ENCODE measurements at places on chromosomes 5 and 9. TPM values are rescaled to one million over a fixed set of nuclear protein-coding genes. Genes with fewer than 3 reads are reported as not detected.

Gene KCNV2
- total RNA-seq, result not detected

Gene TNPO1
- 97.8 TPM for total RNA-seq

Gene GM2A
- 13.3 TPM for total RNA-seq

Gene GRIA1
- total RNA-seq, result not detected

- H3K27ac ChIP-seq, result no peak overlapping the region
- DNase-seq, result no peak
- no peaks in the 10 kb centered on the region for H3K4me1 ChIP-seq
- H3K36me3 ChIP-seq, result no peaks in the 10 kb centered on the region
- H3K27me3 ChIP-seq, result peaks cover 1% of the 10 kb centered on the region
- no peak overlapping the region for H3K4me3 ChIP-seq
Observed at GRCh38 chr9:87641067-87641466, 84.9 kb upstream of the CTSL start.

- H3K4me1 ChIP-seq, result no peaks in the 10 kb centered on the region
- H3K27me3 ChIP-seq, result peaks cover 2% of the 10 kb centered on the region
- H3K4me3 ChIP-seq, result no peak overlapping the region
- H3K36me3 ChIP-seq, result no peaks in the 10 kb centered on the region
- H3K27ac ChIP-seq, result no peak overlapping the region
- no peak for DNase-seq
Observed at GRCh38 chr5:179267671-179268083, 77.6 kb downstream of the ADAMTS2 start.

DNA sequence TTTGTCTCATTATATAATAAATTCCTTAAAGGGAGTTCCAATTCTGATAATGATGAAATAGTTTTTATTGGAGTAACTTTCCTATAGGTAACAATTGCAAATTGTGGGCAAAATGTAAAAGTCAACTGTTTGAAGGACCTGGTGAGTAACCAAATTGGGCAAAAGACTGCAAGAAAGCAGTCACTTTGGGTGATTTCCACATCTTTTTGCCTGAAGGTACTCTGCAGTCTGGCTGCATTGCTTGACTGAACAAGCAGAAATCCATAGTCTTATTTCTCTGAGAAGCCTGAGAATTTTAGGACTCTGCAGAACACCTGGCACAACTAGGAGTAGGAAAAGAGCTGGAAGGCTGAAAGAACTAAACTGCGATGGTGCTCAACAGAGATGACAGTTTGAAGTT, 114.9 kb downstream of the HOMER1 start:
- H3K27ac ChIP-seq, result no peak overlapping the region
- no peaks in the 10 kb centered on the region for H3K4me1 ChIP-seq
- peaks cover 6% of the 10 kb centered on the region for H3K36me3 ChIP-seq

- no peaks in the 10 kb centered on the region for H3K4me1 ChIP-seq
- peaks cover 2% of the 10 kb centered on the region for H3K27me3 ChIP-seq
Observed at GRCh38 chr9:114289571-114290481, 33.1 kb upstream of the ORM1 start.

GRCh38 chr5:178068293-178068692, 45.0 kb upstream of the N4BP3 start:
- H3K4me1 ChIP-seq, result peaks cover 16% of the 10 kb centered on the region
- no peaks in the 10 kb centered on the region for H3K36me3 ChIP-seq
- H3K4me3 ChIP-seq, result no peak overlapping the region
- no peak overlapping the region for H3K27ac ChIP-seq
- no peaks in the 10 kb centered on the region for H3K27me3 ChIP-seq

- no peak for DNase-seq
- H3K27me3 ChIP-seq, result no peaks in the 10 kb centered on the region
- H3K4me3 ChIP-seq, result no peak overlapping the region
- peaks cover 23% of the 10 kb centered on the region for H3K4me1 ChIP-seq
- H3K36me3 ChIP-seq, result no peaks in the 10 kb centered on the region
Observed at GRCh38 chr9:110140276-110140675, 67.7 kb downstream of the C9orf152 start.

- no peak overlapping the region for H3K4me3 ChIP-seq
- H3K4me1 ChIP-seq, result no peaks in the 10 kb centered on the region
Observed at GRCh38 chr9:134433909-134434882, 107.9 kb downstream of the RXRA start.
